ENCODE measurements at places on chromosomes 6 and 20. TPM values are rescaled to one million over a fixed set of nuclear protein-coding genes. Genes with fewer than 3 reads are reported as not detected.

DNA sequence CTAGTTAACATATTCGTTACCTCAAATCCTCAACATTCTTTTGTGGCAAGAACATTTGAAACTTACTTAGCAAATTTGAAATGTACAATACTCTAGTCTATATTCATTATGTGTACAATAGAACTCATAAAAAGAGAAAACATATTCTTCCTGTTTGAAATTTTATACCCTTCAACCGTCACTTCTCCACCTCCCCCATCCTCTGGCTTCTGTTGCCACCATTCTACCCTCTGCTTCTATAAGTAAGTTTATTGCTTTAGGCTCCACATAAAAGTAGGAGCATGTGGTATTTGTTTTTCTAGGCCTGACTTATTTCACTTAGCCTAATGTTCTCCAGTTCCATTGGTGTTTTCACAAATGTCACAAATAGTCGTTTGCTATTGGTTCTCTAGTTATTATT is 205.3 kb downstream of the TENT5A start:
- DNase-seq = peak; percentile 33

HUS1B gene
- total RNA-seq = 3.7 TPM

EYA2 gene
- total RNA-seq = 14.1 TPM

DNA sequence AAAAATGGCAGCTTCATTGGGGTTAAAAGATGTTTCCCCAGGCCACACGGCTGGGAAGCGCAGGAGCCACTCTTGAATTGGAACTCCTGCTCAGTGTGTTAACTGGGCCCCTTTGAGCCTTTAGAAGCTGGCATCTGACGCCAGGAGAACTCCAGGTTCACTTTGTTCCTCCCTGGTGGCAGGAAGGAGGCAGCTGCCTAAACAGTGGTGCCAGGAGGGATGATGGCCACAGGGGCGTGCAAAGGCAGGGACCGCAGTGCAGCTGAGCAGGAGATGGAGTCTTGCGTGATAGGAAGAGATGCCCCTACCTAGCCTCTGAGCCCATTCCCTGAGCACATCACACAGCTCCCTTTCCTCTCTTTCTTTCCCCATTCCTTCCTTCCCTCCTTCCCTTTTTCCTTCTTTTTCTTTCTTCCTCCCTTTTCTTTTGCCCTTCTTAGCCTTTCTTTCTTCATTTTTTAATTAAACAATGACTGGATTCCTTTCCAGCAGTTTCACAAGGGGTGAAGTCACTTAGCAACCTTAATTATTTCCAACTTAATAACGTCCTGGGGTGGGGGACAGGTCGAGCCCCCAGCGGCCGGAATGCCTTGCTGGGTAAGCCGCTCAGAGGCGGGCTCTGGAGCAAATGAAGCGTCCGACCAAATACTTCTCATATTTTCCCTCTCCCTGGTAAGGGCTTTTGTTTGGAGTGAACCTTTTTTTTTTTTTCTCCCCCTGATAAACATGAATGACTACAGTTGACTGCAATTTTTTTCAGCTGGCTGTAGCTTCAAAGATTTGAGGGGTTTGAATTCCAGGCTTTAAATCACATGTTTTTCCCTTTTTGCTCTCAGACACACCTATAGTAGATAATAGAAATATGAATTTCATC is 20.8 kb upstream of the BMP7 start:
- no peak for DNase-seq

DNA sequence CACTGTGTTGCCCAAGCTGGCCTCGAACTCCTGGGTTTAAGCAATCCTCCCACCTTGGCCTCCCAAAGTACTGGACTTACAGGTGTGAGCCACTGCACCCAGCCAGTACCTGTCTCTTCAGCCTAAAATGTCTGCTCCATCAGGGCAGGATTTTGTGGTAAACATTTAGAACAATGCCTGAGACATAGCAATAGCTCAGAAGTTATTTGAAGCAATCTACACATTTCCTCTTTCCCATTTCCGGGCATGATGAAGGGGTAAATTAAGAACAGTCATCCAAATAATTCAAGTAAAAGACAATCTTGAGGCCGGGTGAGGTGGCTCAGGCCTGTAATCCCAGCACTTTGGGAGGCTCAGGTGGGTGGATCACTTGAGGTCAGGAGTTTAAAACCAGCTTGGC is 69.0 kb upstream of the ZNF217 start:
- no peak for DNase-seq

DNA sequence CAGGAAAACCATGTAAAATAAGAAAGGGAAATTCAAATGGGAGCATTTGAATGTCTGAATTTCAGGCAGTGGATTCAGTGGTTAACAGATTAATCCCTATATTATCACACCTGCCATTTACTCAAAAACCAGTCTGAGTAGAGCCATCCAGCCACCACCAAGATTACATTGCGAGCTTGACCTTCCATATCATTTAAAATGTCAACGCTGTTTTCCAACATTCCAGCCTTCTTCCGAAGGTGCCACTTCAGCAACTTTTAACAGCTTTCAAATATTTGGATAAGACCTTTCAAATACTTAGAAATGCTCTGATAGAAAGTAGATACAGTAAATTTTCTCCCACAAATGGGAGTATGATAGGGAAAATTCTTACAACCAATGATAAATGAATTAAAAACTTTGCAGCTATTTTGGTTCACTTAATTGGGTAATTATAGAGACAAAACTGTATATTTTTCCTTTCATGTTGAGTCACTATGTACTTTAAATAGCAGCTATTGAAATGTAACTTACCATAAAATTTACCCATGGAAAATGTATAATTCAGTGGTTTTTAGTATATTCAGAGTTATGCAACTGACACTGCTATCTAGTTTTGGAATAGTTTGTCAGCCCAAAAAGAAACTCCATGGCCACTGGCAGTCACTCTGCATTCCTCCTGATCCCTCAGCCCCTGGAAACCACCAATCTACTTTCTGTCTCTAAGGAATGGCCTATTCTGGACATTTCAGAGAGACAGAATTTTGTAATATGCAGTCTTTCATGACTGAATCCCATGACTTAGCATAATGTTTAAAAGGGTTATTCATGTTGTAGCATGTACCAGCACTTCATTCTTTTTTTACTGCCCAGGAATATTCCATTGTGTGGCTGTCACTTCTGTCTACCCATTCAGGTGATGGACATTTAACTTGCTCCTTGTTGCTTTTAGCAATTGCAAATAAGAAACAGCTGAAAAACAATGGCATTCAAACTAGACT is 21.5 kb downstream of the EZR start:
- DNase-seq = no peak

DNA sequence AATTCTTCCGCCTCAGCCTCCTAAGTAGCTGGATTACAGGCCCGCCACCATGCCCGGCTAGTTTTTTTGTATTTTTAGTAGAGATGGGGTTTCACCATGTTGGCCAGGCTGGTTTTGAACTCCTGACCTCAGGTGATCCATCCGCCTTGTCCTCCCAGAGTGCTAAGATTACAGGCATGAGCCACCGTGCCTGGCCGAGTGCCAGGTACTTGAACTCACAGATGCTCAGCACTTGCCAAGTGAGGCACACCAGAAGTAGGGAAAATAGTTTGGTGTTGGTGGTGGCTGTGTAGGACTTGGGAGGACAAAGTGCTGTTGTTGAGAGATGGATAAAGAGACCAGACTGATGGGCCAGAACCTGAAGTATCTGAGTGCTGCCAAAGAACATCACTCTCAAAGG is 40.0 kb upstream of the MBOAT1 start:
- peak; percentile 48 for DNase-seq

LGSN gene
- total RNA-seq = 2.4 TPM

CRIP3 gene
- total RNA-seq = not detected

GRCh38 chr6:37696841-37697662 is 631 bp downstream of the MDGA1 start:
- DNase-seq = no peak

DNA sequence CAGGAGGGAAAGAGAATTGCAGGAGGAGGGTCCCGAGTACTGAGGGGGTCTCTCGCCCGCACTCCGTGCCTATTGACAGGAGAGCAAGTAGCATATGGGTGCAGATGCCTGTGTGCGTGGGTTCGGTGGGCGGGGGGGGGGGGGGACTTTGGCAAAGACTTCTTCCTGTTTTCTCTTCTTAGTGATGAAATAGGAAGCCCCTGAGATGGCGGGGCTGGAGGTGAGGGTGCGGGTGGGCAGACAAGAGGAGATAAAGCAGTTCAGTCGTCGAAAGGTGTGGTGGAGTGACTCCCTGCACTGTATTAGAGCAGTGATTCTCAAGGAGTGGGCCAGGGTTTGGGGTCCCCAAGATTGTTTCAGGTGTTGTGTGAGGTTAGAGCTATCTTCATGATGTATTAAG is 3.7 kb downstream of the NAA20 start:
- DNase-seq = no peak

DNA sequence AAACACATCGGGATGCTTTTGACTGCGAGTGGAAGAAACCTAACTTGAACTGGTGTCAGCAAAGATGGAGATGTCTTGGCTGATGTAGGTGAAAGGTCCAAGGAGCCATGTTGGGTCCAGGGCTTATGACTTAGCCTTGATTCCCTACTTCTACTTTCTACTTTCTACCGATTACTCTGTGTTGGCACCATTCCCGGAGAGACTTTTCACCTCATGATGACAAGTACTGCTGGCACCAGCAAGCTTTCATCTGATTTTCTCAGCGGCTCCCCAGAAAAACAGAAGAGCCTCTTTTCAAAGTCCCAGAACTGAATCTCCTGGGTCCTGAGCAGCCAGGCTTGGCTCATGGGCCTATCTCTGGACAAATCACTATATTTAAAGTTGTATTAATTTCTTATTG is 4.9 kb upstream of the EDN3 start:
- no peak for DNase-seq
